Activated T-helper 9 cell treated with anti-CD3 and anti-CD28 coated beads, Interleukin-2, amount 50 U/mL, for 16 hours (primary cell): ENCODE measurements at places on chromosomes 11 and 22.
A peak's percentile ranks its signal among the peaks of the same experiment; 100 is the strongest.

GRCh38 chr11:104256525-104256924 is 92.6 kb upstream of the PDGFD start:
- DNase-seq = no peak

DNA sequence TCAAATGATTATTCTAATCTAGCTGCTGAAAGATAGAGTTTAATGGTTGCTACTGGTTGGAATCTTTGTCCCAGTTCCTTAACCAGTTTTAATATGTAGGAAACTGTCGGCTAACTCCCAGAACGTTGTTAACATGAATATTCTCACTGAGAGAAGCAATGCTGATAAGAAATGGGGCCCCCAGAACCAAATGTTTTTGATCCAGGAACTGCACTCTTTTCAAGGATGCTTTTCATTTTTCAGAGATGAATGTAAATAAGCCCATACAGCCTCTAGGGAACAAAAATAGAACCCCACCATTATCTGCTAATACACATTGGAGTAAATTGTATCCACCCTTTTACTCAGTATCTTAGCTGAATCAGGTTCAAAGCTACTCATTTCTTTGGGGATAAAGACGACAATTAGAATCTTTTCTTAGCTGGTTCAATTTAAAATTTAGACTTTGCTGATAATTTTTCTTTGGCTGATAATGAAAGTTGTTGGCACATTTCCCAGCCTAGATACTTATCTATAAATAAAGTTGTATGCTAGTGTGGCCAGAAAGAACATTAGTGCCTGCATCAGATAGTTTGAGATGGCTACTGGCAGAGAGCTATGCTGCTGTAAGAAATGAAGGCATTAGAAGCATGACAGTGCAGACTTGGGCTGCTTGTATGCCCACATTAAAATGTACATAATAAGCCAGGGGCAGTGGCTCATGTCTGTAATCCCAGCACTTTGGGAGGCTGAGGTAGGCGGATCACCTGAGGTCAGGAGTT is 323.3 kb upstream of the PDGFD start:
- DNase-seq = no peak

DNA sequence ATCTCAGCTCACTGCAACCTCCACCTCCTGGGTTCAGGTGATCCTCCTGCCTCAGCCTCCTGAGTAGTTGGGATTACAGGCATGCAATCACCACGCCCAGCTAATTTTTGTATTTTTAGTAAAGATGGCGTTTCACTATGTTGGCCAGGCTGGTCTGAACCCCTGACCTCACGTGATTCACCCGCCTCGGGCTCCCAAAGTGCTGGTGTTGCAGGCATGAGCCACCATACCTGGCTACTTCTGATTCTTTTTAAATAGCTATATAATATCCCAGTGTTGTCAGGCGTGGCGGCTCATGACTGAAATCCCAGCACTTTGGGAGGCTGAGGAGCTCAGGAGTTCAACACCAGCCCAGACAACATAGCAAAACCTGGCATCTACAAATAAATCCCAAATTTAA is 20.7 kb downstream of the TMEM41B start:
- no peak for DNase-seq

- no peak for DNase-seq
Measured at GRCh38 chr11:35131886-35132285, 7.1 kb upstream of the CD44 start.

GRCh38 chr11:132373405-132374143 is 1003.2 kb downstream of the NTM start:
- DNase-seq = no peak

DNA sequence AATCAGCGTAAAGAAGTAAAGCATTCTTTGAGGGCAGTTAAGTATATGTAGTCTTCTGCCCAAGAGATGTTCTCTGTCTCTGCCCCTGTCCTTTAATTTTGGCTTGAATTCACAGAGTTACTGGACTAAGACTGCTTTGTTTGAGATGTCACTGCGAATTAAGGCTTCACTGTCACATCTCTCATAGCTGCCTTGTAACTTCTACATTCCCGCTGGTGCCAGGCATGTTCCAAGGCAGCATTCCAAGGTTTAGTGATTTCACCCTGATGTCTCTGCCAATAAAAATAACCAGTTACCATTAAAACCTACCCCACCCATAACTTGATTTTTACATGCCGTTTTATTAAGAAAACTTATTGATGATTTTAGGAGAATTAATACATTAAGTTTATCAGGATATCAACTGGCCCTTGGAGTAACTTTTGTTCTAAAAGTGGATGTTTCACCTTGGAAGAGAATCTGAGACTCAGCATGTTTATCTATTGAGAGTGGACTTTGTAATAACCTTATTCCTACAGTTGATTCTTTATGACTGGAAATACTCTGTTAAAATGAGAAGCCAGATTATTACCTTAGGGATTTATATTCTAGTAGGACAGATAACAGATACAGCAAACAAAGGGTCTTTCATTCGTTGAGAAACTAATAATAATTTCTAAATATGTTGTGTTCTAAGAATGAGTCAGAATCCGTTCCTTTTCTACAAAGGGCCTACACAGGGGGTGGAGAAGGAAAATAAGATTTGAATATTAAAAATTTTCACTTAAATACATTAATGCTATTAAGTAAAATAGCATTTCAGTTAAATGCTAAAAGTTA is 110.2 kb downstream of the UVRAG start:
- no peak for DNase-seq

GRCh38 chr11:5304046-5304445 is 2.3 kb upstream of the OR51B4 start:
- no peak for DNase-seq

DNA sequence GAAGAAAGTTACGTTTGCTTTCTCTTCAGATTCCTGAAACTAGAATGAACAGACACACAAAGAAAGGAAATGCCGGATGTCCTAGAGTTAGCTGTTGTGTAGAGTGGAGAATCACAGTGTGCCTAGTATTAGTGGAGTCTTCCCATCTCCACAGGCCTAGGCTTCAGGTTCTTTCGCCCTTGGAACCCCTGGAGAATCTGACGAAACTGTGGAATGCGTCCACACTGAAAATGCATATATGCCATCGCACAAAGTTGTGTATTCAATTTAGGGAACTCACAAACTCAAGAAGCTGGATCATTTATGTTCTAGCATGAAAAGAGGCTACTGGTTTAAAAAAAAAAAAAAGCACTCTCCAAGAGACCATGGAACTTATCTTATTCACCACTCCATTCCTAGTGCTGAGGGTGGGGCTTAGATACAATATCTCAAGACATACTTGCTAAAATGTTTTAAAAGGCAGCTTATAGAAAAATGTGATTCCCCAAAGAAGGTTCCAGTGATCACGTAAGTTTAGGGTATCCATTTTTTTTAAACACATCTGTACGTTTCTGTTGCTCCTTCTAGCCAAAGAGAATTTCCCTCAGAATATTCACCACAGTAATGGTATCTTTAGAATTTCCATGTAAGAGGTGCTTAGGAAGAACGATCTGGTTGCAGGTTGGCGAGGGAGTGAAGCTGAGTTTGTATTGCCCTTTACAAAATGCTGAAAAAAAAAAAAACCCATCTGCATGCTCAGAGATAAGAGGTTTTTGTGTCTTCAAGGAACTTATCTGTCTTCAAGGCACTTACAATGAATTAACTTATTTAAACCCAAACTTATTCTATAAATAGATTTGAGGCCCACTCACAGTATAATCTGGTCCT is 20.0 kb downstream of the MAML2 start:
- DNase-seq = no peak

GRCh38 chr11:11841116-11841722 is 553 bp upstream of the USP47 start:
- peak; percentile 4 for DNase-seq

DNA sequence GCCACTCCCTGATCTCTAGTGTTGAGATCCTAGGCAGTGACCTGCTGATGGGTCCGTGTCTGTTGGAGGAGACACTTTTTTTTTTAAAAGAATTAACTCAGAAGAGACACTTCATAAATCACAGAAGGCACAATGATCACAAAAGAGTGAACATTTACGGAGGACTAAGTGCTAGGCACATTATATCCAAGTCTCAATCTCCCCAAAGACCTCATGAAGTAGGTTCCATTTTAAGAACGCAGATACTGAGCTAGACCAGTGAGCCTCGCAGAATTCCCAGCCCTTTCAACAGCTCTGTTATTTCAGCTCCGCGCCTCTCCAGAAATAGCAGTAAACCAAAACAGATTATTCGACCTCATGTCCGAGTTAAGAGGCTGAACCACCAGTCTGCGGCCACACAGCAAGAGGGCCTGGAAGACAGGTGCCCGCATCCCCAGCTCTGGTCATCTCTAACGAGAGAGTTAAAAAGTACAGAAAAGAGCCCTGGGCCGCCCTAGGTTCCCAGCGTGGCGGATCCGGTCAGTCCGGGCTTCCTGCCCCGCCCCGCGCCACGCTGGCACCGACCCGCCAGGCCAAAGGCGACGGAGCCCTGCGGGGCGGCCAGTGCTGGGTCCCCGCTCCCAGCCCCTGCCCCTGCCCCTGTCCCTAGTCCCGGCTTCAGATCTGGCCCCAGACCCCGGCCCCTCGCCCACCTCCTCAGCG is 612 bp downstream of the XBP1 start:
- peak; percentile 26 for DNase-seq

DNA sequence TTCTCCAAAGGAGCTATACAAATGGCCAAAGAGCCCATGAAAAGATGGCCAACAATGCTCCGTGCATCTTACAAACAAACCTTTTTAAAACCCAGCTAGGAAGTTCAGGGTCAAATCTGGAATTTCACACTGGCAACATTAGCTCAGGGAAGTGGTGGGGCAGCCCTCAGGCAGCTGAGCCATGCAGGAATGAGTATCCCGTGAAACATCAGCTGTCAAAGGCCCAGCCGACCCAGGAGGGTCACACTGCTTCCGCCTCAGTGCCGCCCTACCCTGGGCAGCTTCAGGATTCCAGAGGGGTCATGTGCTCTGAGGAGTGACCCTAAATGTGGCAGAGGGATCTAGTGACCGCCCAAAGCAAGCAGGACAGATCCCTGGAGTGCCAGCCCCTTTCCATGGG is 73.4 kb downstream of the LINC01488 start:
- DNase-seq = no peak

DNA sequence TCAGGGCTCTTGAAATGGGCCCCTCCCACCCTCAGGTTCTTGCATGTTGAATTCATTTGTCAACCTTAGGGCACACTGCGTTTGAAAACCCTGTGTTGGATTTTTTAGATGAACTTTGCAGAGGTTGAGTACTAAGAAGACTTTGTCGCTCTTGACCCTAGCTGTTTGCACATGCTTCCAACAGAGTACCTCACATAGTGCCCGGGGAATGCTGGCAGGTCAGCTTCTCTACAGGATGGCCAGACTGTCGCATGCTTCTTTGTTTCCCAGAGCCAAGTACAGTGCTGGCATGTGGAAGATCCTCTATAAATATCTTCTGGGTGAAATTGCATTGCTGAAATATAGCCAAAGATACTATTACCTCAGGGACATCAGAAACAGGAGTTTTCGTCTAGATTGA is 59.9 kb downstream of the FAT3 start:
- DNase-seq = no peak

DNA sequence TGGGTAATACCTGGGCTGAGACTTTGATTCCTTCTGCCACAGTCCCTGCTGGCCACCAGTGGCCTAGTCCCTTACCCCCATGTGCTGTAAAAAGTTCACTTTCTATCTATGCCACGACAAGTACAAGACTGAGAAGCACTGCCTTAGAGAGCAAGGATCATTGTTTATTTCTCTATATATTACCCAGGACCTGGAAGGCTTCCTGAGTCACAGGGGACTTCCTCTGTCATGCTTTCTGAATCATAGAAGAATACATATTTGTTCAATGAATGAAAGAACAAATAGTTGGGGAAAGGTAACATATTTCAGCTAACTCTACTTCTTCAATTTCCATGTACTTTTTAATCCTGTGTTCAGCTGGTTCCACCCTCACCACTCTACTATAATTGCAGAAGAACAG is 5.5 kb upstream of the SYT9 start:
- DNase-seq = no peak

DNA sequence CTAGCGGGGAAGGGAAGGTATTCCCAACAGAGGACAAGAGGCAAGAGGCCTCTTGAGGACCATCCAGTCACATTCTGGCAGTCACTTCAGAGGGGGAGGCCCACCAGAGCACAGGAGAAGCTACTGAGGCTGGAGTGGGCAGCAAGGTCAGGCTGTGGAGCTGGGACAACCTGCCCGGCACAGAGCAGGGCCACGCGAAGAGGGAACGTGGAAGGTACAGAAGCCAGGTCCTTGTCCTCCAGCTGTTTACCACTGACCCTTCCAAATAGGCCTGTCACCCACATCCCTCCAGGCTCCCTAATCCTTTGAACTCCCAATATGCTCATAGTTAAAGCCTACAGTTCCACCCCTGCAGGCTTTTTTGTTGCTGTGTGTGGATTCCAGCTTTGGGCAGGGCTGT is 76.9 kb downstream of the IGLL1 start:
- no peak for DNase-seq

- no peak for DNase-seq
Measured at GRCh38 chr11:18229501-18229900, 7.1 kb downstream of the SAA4 start.

- no peak for DNase-seq
Measured at GRCh38 chr11:27211370-27212127, 151.5 kb downstream of the CCDC34 start.

GRCh38 chr11:65796726-65797601 is 10.1 kb downstream of the OVOL1 start:
- DNase-seq = no peak

DNA sequence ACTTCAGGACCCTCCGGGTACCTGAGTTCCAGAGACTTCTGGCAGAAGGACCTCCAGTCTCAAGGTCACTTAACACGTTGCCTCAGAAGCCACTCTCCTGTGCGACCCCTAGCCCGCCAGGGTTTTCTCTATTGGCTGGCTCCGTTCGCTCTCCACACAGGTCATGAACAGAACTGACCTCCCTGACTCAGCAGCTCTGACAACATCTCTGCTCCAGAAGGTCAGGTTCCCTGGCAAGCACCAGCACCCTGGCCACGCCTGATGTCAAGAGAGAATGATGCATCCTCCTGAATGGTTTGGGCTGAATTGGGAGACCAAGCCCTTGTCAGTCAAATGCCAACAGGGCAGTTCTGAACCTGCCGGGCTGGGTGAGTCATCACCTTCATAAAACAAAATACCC is 84.3 kb upstream of the TMEM45B start:
- DNase-seq = no peak

DNA sequence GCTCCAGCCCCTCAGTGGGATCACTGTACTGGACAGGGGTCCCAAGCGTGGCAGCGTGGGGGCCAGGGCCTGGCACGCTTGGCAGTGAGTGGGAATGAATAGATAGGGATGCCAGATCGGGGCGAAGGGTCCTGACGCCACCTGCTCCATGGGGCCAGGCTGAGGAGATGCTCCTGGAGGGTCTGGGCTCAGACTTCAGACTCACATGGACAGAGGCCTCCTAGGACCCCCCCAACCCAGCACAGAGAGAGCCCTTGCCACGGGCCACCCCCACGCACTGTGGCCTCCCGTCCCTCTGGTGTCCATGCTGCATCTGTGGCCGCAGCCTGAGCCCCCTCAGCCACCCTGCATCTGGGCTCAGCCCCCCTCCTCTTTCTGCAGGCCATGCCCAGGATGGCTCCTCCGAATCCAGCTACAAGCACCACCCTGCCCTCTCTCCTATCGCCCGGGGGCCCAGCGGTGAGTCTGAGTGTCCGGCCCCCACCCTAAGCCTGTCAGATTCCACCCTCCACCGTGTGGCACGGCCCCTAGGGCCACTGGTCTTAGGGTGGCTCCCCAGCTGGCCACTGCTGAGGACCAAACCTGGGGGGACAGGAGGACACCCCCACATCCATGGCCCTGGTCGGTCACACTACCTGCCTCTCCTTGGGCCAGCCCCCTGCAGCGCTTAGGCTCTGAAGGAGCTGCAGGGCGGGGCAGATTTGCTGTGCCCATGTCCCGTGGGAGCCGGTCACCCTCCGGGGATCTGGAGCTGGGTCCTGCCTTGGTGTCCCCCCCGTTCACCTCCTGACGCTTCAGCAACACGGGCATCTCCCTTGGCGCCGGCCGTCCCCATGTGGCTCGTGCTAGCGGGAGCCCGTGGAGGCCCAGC is 2.7 kb downstream of the MUC5AC start:
- DNase-seq = no peak
